ENCODE measurements at places on chromosomes 6 and 20.

DNA sequence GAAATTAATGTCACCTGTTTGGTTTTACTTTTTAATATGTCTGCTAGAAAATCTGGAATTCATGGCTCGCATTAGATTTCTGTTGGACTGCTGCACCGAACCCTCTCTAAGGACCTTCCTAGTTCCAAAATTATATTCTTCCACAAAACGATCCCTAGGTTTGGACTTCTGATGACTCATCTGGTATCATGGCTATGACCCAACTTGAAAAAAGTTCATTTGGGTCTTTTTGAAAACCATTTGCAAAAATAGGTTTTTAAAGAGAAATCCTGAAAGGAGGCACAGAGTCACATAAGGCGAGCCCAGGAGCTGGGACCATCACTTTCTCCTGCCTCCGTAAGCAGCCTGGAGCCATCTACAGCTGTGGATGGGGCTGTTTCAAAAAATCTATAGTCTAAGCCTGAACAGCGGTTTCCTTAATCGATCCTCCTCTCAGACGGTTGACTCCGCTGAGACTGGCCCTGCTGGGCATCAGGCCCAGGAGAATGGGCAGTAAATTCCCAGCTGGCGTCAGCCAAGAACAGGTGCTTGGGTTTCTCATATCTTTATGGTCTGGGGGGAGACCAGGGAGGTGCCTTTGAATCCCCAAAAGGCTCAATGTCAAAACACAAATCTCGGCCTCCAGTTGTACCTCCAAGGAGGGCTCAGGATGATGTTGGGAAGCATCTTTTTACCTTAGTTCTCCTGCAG is 44.6 kb downstream of the SLC24A3 start:
- DNase-seq: no peak

- DNase-seq: no peak
Measured at GRCh38 chr6:82243884-82244283, 3.7 kb downstream of the IBTK start.

- no peak for DNase-seq
Measured at GRCh38 chr6:45491048-45491735, 113.5 kb upstream of the SUPT3H start.

- no peak for DNase-seq
Measured at GRCh38 chr6:31086788-31087440, 25.5 kb downstream of the C6orf15 start.

DNA sequence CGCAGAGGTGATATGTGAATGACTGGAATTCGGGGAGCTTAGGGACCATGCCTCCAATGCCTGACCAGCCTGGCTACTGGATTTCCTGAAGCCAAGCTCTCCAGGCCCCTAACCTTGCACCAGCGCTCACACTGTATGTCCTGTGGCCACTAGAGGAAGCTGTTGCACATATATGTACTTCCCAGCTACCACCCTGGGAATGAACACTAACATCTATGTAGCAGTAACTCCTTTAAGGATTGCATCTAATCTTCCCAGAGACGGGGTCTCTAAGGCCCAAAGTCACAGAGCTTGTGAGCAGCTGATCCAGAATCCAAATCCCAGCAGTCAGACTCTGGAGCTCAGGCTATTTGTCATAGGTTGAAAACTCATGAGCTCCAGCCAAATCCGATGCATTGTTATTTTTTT is 20.4 kb upstream of the BPIFB1 start:
- DNase-seq: peak; percentile 68

DNA sequence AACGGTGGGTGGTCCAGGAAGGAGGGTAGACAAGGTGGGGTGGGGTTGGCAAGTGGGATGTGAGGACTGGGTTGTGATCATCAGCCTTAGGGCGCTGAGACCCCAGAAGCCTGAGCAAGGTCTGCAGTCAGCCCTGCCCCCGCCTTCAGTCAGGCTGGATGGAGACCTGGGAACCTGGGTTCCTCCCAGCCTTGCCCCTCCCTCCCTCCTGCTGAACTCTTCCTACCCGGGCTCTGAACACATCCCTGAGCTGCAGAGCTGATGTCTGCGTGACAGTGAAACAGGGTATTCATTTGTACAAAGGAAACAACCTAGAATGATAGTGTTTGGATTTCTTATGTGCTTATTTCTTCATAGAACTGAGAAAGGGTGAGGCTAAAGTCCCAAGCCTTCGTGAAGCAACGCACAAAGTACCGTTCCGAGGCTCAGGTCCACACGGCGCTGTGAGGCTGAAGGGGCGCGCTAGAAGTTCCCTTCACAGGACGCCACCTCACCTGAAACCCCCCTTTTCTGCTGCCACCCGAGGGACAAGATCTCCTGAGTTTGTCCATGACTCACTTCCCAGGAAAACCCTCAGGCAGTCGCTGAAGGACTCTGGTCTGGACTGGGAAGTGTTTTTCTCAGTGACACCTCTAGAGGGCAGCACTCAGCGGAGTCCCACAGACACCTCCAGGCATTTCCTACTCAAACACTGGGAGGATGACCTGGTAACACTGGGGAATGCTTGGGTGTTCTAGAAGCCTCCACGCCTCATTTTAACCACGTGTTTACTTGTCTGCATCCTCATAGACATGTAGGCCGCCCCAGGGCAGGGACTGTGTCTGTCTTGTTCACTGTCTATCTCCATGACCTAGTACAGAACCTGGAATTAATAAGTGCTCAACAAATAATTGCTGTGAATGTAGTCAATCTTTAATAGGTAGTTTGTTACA is 1.2 kb downstream of the GSTA5 start:
- DNase-seq: peak; percentile 2

DNA sequence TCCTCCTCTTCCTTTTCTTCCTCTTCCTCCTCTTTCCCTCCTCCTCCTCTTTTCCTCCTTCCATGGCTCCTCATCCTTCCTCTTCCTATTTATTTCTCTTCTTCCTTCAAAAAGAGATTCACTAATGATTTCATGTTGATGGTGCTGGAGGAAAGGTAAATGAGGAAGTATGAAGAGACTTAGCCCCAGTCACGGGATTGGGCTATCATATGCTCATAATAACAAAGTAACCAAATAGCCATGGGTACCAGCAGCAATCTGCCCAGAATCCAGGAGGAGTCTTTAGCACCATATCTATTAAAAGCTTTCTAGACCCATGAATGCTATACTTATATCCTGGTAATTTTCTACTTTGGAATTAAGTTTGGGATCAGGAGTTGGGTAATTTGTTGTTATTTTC is 910.9 kb upstream of the MAP3K7 start:
- no peak for DNase-seq

GRCh38 chr6:88704980-88705379 is 258.4 kb downstream of the RNGTT start:
- DNase-seq: no peak

DNA sequence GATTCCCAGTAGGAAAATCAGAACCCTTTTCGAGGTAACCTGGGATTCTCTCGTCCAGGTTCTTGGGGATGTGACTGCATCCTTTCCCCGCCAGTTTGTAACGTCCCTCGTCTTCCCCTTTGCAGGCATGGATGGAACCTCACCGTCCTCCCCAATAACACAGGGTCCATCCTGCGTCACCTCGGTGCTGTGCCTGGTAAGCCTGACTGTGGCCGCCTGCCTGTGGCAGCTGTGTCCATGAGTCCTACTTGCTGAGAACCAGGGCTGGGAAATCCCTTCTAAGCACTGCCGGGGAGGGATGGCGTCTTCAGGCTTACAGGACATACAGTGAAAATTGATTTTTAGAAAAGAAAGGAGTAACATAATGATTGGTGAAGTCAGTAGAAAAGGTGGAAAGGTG is 155.6 kb downstream of the DTNBP1 start:
- DNase-seq: no peak

DNA sequence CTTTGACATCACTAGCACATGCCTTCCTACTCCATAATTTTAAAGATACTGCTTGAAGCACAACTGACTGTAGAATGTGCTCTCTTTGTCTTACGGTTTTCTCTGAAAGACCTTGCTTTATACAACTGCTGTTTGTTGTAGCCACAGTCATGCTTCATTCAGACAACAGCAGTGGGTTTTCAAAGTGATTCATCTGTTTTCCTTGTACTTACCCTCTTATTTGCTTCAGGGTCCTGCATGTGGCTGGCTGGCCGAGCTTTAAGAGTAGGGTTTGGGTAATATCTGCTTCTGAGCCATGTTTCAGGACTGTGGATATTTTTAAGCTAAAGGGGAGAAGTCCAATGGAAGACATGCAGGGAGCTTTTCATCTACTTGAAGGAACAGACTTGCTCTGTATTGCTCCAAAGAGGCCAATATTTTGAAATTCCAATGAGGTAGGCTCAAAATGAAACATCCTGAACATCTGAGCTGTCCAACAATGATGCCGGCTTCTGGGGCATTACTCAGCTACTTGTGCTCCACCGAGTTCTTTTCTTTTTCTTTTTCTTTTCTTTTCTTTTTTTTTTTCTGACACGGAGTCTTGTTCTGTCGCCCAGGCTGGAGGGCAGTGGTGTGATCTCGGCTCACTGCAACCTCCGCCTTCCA is 160.2 kb upstream of the SGK1 start:
- DNase-seq: no peak

DNA sequence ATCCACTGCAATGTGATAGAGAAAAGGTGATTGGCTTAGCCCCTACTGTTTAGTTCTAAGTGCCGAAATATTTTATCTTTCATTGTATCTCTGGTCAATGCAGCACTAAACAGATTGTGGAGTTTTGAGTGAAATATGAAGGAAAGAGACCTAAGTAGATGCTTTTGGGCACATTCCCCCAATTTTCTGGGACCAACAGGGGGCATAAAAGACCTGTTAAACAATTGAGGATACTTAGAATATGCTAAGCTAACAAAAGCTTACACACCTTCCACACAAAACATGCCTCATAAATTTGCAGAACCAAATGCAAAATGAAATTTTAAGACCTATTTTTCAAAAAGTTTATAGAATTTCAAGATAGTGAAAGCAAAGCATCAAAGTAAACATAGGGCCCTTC is 746.9 kb downstream of the TBC1D32 start:
- DNase-seq: no peak

GRCh38 chr6:108585359-108585758 is 24.6 kb downstream of the FOXO3 start:
- DNase-seq: no peak

GRCh38 chr6:47007657-47008396 is 34.3 kb downstream of the ADGRF1 start:
- no peak for DNase-seq

DNA sequence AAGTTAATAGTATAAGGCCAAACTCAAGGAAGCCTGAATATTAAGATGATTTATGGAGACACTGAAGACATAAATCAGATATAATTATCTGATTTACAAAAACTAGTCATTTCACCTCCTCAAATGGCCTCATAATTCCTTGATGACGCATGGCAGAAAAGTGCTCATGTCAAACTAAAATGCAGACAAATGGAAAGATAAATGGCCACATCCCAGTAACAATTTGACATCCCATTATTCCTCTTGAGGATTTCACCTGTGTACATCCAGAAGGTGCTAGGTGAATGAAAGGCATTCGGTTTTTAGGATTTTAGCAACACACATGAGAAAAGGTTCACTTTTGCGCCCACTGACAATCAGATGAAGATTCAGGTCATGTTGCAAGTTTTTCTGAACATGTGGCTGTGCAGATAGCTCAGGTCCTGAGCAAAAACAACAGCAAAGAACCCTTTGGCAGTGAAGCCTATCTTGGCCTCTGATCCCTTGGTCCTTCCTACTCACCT is 24.2 kb downstream of the SGK1 start:
- no peak for DNase-seq

DNA sequence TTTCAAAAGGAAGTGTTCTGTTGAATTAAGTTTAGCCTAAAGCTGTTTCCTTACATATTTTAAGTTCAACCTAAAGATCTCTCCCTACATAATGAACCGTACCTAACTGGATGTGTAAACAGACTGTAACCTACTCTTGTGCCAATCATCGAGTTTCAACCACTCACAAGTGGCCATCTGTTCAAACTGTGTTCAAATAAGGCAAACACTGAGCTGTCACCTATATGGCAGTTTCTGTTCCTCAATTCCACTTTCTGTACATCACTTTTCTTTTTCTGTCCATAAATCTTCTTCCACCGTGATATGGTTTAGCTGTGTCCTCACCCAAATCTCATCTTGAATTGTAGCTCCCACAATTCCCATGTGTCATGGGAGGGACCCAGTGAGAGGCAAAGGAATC is 428.6 kb downstream of the HACE1 start:
- peak; percentile 2 for DNase-seq

DNA sequence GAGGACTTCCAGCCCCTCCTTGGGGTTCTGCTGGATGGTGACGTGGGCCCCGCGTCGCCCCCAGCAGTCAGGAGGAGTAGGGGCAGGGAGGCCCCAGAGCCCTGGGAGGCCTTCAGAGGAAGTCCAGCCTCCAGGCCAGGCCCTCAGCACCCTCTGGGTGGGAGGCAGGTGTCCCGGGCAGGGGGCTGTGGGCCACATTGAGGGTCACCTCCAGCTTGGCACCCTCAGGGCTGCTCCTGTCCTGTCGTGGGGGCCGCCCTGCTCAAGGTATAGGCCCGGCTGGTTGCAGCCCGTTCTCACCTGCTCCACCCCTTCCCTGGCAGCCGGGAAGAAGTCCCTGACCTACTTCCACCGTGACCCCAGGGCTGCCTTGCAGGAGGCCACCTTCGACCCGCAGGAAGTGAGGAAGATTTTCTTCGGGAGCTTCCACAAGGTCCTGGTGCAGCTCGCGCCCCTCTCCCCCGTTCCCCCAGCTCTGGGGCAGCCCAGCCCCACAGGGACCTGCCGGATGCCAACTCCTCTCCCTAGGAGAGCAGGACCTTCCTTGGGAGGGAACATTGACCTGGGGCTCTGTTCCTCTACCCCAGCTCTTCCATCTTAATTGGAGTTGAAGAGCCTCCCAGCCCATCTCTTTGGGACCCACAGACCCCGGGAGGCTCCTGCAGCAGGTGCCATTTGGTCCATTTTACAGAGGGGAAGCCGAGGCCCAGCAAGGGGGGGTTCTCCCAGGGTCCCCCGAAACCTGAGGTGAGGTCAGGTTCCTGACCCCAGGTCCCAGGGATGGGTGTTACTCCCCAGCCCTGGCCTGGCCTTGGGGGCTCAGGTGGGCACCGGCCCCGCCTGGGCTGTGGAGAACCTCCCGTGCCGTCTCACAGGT is 26.4 kb downstream of the COL20A1 start:
- DNase-seq: no peak

DNA sequence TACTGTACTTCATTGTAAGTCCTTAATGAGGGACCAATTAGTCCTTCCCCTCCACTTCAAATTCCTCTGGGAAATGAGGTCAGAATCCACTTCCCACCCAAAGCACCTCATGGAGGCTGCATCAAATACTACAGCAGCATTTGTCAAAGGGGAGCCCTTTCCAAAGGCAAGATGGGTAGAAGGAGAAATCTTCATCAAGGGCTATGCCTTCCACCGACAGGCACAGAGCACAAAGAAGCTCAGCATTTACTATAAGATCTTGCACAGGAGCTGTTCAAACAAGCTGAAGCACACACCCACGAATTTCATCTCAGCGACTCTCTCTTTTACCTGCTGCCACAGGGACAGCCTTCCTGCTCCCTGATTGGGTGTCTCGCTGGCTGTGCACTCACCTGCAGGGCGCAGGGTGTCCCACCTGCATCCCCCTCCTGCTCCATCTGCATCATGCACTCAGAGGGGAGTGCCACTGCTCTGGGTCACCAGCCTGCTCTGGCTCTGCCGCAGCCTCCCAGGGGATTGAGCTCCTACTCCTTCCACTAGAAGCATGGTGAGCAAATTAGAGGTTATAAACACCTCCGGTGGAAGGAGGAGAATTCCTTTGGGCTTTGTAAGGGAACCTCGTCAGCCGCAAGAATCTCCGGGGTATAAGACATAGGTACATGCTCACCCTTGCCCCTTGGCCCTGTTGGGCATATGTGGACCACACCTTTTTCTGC is 164.5 kb downstream of the ATXN1 start:
- DNase-seq: no peak

Data from NCI-H2171 (cell line).